Fibroblast of skin of left biceps (primary cell): ENCODE measurements at places on chromosomes 3 and 15.

DNA sequence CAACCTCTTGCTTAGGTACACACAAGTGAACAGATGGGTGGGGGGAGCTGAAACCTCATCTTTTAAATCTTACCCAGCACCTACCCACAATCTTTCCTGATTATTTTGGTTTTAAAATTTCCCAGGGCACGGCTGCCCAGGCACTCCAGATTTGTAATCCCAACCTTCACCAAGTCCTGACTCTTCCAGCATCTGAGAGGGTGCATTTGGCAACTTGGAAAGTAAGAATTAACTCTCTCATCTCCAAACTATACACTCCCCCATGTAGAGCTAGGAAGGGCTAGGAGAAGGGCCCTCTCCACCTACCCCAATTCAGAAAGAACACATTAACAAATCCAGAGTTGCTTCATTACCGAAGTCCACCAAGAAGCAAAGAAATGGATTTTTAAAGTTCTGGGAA is 41.7 kb upstream of the PRICKLE2 start:
- no peak for DNase-seq

DNA sequence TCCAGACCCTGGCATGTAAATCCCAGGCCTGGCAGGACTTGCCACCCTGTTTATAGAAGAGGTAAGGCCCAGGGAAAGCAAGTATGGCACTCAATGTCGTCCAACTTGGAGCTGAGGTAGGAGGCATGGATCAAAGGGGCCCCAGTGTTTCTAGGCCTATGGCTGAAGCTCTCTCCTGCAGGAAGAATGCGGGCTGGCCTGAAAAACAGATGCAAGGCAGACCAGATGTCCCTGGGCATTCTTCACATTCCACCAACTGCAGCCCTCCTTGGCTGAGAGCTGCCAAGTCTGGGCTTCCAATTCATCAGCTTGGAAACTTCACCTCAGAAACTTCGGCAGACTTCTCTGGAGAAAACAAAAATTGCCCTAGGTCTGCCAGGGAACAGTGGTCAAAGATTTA is 22.2 kb downstream of the MESD start:
- DNase-seq, result peak; percentile 78

GRCh38 chr3:64595253-64595694 is 92.5 kb downstream of the ADAMTS9 start:
- DNase-seq, result peak; percentile 96

DNA sequence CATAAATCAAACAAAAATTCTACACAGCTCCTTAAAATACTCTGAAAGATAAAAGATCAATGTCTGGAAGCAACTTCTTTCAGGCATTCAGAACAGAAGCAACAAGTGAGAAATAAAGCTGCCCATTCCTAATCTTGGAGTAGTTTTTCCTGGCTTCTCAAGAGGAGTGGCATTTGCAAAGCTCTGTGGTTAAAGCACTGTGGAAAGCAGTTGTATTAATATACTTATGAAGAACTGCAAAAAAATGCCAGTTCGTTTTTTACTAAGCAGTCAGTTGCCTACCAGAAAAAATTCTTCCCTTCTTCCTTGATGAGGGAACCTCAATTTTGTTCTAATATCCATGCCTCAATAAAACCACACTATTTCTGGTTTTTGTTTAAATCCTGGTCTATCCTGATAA is 197.8 kb downstream of the TNIK start:
- no peak for DNase-seq
